CD14-positive monocyte (primary cell): ENCODE measurements at places on chromosomes 1 and 21.

DNA sequence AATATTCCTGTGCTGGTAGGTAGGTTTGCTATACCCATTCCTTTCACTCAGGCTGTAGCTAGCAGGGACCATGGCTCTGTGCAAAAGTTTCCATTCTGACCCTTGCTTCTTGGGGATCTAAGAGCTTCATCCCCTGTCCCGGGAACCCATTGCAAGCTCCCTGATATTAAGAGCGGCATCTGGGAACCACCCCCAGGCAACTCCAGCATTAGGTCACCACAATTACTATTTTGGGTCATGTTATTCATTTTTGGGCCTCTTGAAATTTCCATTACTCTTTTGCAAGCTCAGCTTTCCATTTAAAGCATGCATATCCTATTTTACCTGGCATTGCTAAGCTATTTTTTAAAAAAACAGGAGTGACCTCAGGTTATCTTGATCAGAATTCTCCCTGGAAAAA lies 22.1 kb upstream of the ACTRT2 start:
- DNase-seq = no peak

- DNase-seq = no peak
Measured at GRCh38 chr1:214504330-214504729, 47.1 kb downstream of the PTPN14 start.

- DNase-seq = no peak
Measured at GRCh38 chr1:110393691-110394492, 3.1 kb upstream of the SLC16A4 start.

- no peak for DNase-seq
Measured at GRCh38 chr1:92482665-92483609, 3.8 kb downstream of the GFI1 start.

GRCh38 chr1:13586001-13586400 lies 2.4 kb downstream of the PDPN start:
- no peak for DNase-seq

- DNase-seq = no peak
Measured at GRCh38 chr1:20229171-20229570, 42.9 kb upstream of the PLA2G2C start.

- DNase-seq = no peak
Measured at GRCh38 chr1:39082010-39082799, 56.1 kb downstream of the NDUFS5 start.

GRCh38 chr1:212943393-212943710 lies 7.0 kb upstream of the VASH2 start:
- no peak for DNase-seq

GRCh38 chr1:151277249-151277648 lies 4.8 kb upstream of the ZNF687 start:
- DNase-seq = peak; percentile 95

DNA sequence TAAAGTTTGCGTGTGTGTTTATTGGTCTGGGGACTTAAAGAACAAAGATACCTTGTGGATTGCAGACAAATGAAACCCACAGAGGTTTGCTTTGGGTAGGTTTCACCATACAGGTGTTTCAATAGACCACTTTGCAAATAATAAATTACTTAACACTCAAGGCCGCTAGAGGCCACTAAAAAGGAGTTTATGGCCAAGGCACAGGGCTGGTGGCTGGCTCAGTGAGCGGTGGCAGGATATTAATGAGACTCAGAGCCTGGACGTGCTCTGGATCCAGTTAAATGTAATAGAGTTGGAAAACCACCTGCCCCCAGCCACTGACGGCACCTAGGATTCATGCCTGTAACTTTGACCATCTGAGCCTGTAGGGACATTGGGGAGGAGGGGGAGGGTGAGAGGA lies 44.5 kb downstream of the LRRC38 start:
- no peak for DNase-seq

- no peak for DNase-seq
Measured at GRCh38 chr1:213783893-213784292, 203.9 kb upstream of the PROX1 start.

DNA sequence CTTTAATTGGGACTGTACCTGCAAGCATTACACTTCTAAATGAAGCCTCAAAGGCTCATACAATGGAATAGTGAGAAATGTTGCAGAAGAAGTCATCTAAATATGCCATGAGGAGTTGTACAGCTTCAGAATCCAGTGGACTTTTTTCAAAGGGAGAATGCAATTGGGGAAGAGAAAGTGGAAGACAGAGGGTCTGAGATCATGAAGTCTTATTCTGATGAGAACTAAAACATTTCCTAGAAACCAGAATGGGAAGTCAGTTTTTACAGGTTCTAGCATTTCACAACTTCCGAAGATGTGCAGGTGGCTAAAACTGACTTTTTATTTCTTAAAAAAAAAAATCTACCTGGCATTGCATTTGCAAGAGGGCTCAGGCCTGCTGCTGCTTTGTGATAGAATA lies 424.4 kb upstream of the RUNX1 start:
- DNase-seq = peak; percentile 7

DNA sequence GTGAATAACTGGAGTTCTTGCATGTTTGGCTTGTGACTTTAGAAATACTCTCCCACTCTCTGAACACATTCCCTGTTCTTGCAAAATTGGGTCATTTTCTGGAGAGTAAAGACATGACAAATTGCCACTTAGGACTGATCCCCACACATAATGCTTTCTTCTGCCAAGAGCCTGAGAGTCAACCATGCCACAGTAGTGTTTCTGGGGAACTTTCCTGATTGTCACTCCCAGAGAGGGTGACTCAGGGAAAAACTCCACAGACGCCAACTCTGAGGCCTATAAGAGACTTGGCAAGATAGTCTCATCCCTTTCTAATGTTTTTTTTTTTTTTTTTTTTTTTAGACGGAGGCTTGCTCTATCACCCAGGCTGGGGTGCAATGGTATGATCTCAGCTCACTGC lies 157.8 kb downstream of the ATG4C start:
- DNase-seq = no peak

DNA sequence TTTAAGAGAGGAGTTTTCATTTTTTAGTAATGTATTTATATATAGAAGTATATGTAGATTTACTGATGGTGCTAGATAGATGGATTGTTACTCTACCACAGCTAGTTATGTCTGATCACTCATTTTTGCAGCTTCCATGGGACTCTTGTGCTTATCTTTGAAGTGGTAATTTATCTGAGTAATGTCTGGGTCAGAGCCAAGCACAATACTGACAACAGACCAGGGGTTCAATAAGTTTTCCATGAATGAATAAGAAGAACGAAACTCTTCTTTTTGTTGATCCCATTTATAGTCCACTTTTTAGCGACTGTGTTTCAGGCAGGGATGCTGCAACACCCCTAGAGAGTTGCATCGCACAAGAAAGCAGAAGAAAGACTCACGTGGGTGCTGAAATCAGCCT lies 935.2 kb downstream of the PLA2G4A start:
- DNase-seq = no peak

- DNase-seq = peak; percentile 40
Measured at GRCh38 chr1:228083871-228084278, 1.4 kb downstream of the ARF1 start.

- DNase-seq = no peak
Measured at GRCh38 chr1:202204065-202204464, 10.5 kb downstream of the LGR6 start.

DNA sequence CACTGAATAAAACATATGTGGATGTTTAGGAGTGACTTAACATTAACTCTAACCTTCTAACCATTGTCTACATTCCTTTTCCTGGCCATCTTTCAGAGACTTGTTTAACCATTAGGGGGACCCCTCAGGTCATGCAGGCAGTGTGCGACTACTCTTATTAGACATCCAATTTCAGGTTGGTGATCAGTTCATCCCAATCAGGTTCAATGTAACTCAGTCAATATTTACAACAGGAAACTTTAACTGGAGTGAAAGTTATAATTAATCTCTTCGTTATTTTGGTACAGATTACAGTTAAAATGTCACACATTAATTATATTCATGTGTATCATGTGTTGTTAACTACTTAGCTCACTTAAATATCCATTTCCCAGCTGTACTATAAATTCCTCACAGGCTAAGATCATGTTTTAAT lies 68.8 kb upstream of the RGS1 start:
- no peak for DNase-seq

DNA sequence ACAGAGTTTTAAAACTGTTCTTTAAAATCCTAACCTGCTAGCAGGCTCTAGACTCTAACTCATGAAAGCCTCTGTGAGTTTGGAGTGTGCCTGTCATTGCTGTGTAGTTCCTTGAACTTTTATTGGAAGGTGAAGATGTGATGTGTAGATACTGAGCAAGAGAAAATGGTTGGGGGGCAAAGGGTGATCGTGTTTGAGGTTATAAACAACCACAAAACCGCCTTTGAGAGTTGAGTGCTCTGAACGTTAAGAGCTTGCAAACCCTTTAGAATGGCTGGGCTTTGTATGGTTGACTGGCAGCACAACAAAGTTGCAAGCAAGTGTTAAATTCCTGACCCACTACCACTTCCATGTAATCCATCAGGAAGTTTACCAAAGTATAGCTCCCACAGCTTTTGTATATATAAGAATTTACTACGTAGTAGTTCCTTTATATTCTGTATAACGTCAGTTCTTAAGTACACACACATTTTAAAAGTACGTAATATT lies 19.6 kb downstream of the BACE2 start:
- DNase-seq = no peak

DNA sequence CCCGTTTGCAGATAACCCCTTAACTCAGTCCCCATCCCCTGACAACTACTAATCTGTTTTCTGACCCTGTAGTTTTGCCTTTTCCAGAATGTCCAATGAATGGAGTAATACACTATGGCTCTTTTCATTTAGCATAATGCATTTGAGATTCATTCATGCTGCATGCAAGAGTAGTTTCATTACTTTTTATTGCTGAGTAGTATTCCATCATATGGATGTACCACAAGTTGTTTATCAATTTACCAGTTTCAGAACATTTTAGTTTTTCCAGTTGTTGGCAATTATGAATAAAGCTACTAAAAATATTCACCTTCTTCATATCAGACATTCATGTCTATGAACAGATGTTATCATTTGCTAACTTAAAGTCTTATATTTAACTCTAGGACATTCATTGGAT lies 45.3 kb downstream of the STXBP3 start:
- no peak for DNase-seq

GRCh38 chr1:54975356-54976108 lies 4.9 kb upstream of the TMEM61 start:
- no peak for DNase-seq

GRCh38 chr1:204408074-204408507 lies 3.5 kb downstream of the PPP1R15B start:
- peak; percentile 34 for DNase-seq

DNA sequence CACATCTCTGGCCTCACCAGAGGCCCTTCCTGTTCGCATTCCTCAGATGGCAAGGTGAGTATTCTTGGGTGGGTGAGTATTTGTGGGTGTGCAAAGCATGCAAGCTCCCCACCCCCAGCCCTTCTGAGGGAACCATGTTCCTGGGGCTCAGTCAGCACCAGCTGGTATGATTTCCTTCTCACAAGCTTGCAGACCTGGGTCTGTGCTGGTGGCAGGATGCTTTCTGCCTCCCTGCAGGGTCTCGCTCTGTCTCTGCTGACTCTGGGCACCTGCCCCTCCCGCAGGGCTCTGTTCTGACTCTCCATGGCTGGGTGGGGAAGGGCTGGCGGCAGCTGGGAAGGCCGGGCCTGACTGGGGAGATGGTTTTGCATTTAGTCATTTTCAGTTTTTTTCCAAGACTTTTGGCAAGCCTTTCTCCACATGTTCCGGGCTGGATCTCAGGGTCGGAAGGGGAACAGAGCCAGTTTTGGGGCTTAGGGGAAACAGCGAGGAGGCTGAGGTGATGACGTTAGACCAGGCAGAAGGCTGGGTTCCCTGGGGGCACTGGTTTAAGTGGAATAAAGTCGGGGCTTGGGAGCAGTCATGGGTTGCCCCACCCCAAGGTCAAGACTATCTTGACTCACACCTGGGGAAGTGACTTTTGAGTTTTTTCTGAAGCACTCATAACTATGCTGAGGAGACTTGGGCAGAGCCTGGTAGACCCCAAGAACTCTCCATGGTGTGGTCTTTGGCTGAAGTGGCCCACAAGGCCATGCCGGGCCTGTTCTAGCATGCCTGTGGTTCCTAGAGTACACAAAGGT lies 6.2 kb downstream of the RASSF5 start:
- no peak for DNase-seq

- no peak for DNase-seq
Measured at GRCh38 chr1:79811173-79811572, 804.6 kb upstream of the ADGRL4 start.

DNA sequence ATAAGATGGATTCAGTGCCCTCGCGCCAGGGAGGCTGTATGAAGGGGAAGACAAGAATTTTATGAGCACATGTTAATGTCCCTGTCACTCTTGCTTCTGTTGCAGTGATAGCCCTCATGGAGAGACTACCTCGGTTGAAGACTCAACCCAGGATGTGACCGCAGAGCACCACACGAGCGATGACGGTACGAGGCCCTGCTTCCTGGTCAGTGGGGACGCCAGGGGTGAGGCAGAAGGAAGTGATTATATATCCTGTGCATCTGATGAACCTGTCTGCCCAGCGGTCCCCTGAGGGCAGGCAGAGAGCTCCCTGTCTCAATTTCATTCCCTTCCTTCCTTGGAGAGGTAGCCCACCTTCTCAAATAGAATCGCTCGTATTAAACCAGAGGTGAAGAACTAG lies 20.0 kb upstream of the IKBKE start:
- no peak for DNase-seq

GRCh38 chr1:59295618-59296017 lies 1.3 kb upstream of the FGGY start:
- DNase-seq = no peak

DNA sequence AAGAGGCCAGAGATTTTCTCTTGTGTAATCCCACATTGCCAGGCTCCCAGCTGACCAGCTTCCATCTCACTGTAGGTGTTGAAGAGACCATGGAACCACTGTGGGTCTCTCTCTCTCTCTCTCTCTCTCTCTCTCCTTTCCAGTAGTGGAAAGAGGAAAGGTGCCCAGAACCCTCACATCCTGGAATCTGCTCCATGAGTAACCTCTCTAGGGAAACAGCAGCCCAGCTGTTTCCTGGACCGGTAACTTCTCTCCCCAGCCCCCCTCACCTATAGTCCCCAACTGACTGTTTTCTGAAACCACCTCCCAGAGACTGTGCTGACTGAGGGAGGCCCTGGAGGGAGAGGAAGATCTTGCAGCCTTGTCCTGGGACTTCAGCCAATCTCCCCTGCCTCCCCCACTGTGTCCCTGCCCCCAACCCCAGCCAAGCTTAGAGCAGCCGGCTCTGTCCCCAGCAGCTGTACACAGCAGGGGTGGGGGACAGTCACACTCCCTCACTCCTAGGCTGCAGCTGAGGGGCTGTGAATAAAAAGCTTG lies 20.6 kb upstream of the SLC45A3 start:
- no peak for DNase-seq

GRCh38 chr1:214537872-214538473 lies 13.4 kb downstream of the PTPN14 start:
- DNase-seq = no peak

GRCh38 chr1:31693231-31693630 lies 10.6 kb downstream of the COL16A1 start:
- DNase-seq = no peak
